ENCODE measurements at places on chromosomes 12 and 14.

- no peak for DNase-seq
Measured at GRCh38 chr14:87869619-87870583, 123.1 kb downstream of the GALC start.

GRCh38 chr12:132507656-132508490 is 17.9 kb downstream of the FBRSL1 start:
- DNase-seq = no peak

- DNase-seq = no peak
Measured at GRCh38 chr12:109627633-109628032, 54.0 kb downstream of the MVK start.

- peak; percentile 0 for DNase-seq
Measured at GRCh38 chr12:3554371-3555115, 63.5 kb downstream of the PRMT8 start.

- DNase-seq = no peak
Measured at GRCh38 chr12:131986910-131987309, 37.2 kb downstream of the EP400 start.

DNA sequence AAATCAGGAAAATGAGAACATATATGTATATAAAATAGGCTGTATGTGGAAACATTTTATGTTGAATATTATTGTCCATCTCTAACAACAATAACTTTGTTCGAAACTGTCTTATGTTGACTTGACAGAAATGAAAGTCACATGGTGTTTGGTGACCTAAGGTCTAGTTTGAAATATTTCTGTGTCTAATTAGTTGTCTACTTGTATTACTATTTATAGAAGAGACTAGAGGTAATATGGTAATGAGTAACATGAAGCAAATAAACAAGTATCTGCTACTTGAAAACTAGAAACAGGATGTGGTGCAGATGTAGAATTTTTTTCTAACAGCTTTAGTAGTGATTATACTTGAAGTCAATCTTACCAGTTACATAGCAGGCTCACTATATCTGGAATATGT is 3.9 kb downstream of the GPHN start:
- DNase-seq = no peak

DNA sequence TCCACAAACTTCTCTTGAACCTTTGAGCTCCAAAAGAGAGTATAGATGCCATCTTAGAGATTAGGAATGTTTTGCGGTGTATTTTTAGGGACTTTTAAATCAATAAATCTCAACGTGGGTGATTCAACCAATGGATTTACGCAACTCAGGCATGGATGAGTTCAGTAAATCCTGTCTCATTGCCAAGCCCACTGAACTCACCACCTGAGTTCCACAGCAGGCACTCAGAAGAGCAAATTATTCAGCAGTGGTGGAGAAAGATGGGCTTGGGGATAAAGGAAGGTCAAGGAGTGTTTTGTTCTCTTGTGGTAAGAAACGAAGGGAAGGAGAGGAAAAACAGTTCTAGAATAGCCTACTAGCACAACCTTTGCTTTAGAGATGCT is 68.7 kb upstream of the HMGA2 start:
- DNase-seq = no peak

DNA sequence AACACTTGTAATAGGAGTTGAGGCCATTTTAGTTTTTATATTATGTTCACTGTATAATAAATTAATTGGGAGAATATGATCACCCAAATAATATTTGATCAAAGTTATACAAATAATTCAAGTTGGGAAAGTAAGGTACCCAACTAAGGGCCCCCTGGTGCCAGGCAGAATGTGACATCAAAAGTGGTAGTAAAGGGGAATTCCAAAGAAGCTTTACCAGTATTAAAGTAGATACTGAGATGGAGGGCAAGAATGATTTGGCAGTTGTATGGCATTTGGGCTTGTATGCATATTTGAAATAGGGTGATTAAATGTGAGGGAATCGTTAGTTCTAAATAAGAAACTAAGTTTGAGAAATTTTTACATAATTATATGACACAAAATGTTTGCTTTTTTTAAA is 17.7 kb downstream of the GXYLT1 start:
- no peak for DNase-seq

- no peak for DNase-seq
Measured at GRCh38 chr12:82359115-82359478, 768 bp downstream of the METTL25 start.

DNA sequence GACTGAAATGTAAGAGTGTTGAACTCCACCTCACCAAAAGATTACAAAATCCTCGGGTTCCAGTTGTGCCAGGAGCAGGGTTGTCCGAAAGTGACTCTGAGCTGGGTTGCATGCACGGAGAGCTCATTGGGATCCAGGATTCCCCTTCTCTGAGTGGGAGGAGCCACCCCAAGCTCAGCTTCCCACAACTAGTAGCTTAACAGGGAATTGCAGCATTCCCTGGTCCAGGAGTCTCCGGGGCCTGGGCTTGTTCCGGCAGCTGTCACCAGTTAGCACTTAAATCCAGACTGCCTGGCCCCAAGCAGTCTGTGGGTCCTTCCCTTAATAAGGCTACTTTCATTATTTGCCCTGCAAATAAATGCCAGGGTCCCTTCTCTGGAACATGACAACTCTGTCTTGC is 50.1 kb downstream of the CD9 start:
- DNase-seq = no peak

DNA sequence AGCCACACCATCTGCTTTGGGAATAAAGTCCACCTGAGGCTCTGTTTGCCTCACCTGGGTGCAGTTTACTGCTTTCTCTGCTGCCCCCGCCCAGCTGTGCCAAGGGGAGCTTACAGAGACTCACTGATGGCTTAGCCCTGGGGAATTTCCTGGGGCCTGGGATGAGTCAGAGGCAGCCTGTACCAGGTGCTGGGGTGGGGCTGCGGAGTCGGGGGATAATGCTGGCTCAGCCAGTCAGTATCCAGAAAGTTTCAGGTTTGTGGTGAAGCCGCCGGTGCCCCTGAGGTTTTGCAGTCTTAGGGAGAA is 22.3 kb downstream of the PLEKHG3 start:
- DNase-seq = no peak

GRCh38 chr12:26425587-26426260 is 230.4 kb downstream of the SSPN start:
- DNase-seq = no peak

- DNase-seq = no peak
Measured at GRCh38 chr12:109592195-109592904, 18.8 kb downstream of the MVK start.

GRCh38 chr12:115619889-115620288 is 657.6 kb downstream of the MED13L start:
- DNase-seq = no peak

DNA sequence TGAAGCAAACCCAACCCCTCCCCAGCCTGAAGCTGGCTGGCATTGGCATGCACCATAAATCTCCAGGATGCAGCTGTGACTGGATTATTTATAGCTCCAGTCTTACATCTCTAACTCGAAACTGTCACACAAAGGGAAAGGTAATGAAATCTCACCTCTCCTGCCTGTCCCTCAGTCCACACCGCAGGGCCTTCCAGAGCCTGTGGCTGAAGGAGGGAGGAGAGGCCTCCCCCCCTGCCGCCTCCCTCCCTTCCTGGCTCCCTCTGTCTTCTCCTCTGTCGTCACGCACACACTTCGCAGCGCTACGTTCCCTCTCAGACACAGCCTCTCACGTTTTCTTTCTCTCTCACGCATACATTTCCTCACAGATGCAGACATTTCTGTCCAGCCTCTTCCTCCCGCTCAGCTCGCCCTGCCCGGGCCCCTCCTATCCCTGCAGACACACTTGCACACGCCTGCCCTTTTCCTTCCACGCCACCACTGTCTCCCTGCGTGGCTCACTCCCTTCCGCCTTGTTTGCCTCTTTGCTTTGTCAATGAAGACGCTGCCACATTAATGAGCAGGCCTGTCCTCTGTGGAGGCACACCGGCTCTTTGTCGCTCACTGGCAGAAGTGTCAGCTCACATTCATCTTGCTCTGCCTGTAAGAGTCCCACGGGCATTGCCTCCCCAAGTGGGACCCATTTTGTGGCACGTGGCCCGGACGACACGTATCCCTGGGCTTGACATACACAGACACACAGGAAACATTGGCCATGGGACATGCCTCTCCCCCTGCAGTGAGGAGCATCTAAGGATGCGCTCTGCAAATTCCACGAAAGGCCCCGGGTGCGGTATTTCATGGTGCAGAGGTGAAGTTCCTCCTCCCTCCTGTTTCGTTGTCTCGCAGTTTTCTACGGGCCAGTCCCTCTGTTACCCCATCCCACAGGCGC is 27.9 kb downstream of the IRF2BPL start:
- DNase-seq = peak; percentile 60

DNA sequence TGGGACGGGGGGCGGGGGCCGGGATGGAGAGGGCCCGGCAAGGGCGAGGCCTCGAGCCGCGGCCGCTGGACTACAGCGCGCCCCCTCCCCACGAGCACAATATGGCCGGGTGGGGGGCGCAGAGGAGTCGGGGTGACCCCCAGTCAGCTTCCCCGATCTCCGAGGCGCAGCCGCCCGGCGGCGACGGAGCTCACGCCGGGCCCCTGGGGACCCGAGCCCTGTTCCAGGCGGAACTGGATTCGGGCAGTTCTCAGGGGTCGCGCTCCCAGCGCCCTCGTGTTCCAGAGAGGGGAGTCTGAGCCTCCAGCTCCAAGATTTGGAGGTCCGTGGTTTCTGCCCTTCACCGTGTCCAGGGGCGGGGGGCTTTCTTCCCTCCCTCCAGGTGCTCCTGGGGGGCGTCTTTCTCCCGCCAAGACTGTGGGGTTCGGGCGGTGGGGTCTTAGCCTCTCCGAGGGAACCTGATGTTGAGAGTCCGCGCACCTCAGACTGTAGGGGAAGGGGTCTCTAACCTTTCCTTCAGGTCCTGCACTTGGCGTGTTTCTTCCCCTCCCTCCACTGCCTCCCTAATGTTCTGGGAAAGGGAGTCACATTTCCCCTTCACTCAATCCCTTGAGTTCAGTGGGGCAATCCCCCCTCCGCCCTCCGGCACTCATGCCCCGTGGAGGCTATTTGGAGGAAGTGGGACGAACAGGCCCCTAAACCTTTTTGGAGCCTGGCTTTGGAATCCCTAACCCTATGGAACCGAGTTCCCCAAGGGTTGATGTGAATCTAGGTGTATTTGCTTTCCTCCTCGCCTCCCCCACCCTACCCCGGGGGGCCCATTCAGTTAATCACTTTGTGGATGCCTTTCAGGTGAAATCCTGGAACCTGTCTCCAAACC is 584 bp downstream of the ACVR1B start:
- DNase-seq = no peak

GRCh38 chr12:10339053-10339840 is 31.6 kb downstream of the KLRD1 start:
- DNase-seq = no peak

DNA sequence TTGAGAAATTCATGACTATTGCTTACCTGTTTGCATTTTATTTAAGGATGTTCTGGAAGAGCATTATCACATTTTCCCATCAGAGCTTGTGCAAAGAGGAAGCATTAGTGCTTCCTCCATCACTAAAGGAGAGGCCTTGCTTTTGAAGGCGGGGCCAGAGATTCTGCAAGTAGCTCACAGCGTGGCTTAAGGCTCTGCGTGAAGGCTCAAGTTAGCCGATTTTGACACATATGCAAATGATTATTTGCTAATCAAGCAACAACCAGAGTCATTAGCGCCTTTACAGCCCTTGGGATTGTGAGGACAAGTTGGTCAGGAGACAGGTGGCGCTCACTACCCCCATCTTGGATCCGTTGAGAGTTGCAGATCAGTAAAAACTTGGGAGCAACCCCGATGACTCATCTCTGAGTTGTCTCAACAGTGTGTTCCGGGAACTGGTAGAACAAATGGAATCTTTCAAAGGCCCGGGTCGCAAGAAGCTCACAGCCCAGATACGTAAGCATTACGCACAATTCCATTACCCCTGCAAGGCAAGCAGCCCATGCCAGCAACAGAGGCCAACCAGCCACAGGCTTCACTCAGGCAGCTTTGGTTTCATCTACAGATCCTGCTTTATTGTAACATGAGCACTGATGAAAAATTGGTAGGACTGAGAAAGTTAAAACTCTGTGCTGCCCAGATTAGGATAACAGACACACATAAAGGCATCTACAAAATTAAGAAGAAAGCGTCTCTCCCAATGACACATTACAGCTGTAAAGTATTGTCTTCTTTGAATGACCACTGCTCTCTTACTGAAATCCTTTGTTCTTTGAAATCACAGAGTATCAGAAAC is 34.9 kb upstream of the SPTSSA start:
- DNase-seq = no peak

GRCh38 chr12:113862590-113863454 is 103.3 kb downstream of the RBM19 start:
- DNase-seq = peak; percentile 78

- DNase-seq = no peak
Measured at GRCh38 chr12:106865683-106866082, 90.0 kb upstream of the TMEM263 start.

GRCh38 chr14:54026671-54027070 is 70.0 kb upstream of the BMP4 start:
- no peak for DNase-seq

- no peak for DNase-seq
Measured at GRCh38 chr12:57057067-57057751, 7.3 kb upstream of the MYO1A start.

DNA sequence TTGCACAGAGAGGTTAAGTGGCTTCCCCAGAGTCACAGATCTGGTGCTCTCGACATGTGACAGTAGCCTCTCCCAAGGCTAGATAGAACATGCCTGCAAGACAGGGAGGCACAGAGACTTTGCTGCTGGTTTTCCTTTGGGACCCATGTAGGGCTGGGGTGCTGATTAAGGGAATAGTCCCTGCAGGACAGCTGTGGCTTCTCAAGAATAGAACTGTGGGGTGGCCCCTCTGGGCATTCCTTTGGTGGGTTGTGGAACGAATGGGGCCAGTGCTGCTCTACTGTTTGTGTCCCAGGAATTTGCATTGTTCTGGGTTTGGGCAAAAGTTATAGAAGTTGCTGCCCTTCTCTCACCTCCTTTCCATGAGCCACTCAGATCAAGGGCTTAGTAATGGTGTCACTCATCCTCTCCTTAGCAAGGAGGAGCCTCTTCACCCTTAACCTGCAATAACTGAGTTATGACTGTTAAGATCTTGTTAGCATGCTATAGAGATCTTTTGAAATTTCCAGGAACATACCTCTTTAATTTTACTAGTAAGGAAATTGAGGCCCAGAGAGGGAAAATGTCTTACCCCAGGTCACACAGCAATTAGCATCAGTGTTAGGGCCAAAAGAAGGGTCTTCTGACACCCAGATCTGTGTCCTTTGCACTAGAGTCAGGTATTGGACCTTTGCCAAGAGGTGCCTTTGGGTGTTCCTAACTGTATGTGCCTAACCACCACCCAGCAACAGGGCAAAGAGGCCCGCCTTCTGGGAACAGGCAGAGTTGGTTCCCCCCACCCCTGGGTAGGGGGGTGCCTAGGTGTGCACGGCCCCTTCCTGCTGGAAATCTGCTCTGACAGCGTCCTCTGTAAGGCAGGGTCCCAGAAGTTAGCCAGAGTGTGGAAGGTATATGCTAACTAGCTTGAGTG is 31.4 kb downstream of the CD9 start:
- DNase-seq = no peak

GRCh38 chr12:96811083-96811482 is 96.0 kb upstream of the NEDD1 start:
- DNase-seq = no peak

GRCh38 chr12:20429852-20430251 is 61.5 kb downstream of the PDE3A start:
- DNase-seq = no peak
